ENCODE measurements at places on chromosomes 12 and 14. TPM values are rescaled to one million over a fixed set of nuclear protein-coding genes. Genes with fewer than 3 reads are reported as not detected.

Gene ACOT6
- not detected for total RNA-seq

Gene IL31
- not detected for total RNA-seq

GRCh38 chr12:23380419-23381100 is 568.9 kb downstream of the SOX5 start:
- no peaks in the 10 kb centered on the region for H3K4me1 ChIP-seq
- H3K27ac ChIP-seq: no peak overlapping the region
- no peaks in the 10 kb centered on the region for H3K27me3 ChIP-seq
- H3K4me3 ChIP-seq: no peak overlapping the region
- no peak for DNase-seq

GRCh38 chr14:67962215-67962644 is 142.7 kb downstream of the RAD51B start:
- H3K27me3 ChIP-seq: no peaks in the 10 kb centered on the region
- H3K4me1 ChIP-seq: no peaks in the 10 kb centered on the region
- H3K36me3 ChIP-seq: peaks cover 22% of the 10 kb centered on the region
- no peak overlapping the region for H3K27ac ChIP-seq

Data from activated naive CD4-positive, alpha-beta T cell treated with anti-CD3 and anti-CD28 coated beads for 36 hours (primary cell).